ENCODE measurements at places on chromosomes 5 and 9.

DNA sequence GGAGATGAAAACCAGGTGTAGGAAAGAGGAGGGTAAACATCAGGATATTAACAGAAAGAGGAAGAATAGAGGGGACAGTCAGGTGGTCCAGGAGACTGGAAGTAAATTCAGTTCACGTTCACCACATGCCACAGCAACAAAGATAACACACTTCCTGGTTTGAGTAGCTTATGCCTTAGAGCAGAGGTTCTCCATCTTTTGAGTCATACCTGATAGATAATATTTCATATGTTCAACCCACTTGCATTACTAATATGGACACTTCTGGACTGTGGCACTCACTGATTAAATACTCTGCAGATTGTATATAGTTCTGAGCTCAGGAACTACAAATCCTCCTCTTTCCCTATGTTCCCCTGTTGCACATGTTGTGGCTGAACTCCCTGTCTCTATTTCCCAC is 179.9 kb upstream of the NR3C1 start:
- DNase-seq: no peak

- no peak for DNase-seq
These were observed 538.5 kb upstream of the DMAC1 start for GRCh38 chr9:8337834-8338766.

DNA sequence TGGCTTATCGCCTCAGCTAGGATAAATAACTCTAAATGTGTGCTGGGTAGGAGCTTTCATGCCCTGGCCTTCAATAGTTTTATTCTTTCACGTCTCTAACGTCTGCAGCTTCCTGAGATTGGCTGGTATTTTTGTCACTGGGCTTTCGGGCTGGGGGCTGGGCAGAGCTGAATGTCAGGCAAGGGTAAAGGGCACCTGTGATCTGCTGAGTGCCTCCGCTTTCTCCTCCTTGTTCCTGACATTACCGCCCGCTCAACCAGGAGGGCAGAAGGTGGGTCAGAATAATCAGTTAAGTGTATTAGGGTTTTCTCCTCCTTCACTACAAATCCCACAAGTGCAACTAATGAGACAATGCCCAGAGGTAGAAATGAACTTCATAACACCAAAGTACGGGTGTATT is 216.6 kb downstream of the TSSK1B start:
- no peak for DNase-seq

GRCh38 chr9:128342971-128343680 is 2.8 kb downstream of the SLC27A4 start:
- no peak for DNase-seq

DNA sequence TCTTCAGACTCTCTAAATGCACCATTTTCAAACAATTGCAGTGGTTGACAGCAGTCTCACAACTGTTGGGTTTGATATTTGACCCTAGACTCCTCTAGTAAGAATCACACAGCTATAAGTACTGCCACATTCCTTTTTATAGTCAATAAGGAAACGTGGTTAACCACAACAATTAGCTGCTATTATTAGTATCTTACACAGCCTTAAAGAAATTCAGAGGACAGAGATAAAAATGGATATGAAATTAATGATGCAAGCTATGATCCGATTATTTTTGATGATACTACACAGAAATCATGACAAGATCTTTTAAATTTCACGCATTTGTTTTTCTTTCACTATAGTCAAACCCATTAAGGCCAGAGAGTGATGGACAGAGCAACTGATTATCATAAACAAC is 288.6 kb upstream of the C9orf72 start:
- no peak for DNase-seq

GRCh38 chr9:110099236-110100095 is 108.5 kb downstream of the C9orf152 start:
- DNase-seq: no peak
